ENCODE measurements at places on chromosomes 11 and 22.
A peak's percentile ranks its signal among the peaks of the same experiment; 100 is the strongest.

GRCh38 chr11:77082838-77083565 is 16.2 kb downstream of the CAPN5 start:
- DNase-seq, result peak; percentile 82

GRCh38 chr11:27619039-27619574 is 81.1 kb downstream of the BDNF start:
- DNase-seq, result peak; percentile 38

GRCh38 chr11:62491571-62492329 is 54.9 kb downstream of the AHNAK start:
- DNase-seq, result no peak

DNA sequence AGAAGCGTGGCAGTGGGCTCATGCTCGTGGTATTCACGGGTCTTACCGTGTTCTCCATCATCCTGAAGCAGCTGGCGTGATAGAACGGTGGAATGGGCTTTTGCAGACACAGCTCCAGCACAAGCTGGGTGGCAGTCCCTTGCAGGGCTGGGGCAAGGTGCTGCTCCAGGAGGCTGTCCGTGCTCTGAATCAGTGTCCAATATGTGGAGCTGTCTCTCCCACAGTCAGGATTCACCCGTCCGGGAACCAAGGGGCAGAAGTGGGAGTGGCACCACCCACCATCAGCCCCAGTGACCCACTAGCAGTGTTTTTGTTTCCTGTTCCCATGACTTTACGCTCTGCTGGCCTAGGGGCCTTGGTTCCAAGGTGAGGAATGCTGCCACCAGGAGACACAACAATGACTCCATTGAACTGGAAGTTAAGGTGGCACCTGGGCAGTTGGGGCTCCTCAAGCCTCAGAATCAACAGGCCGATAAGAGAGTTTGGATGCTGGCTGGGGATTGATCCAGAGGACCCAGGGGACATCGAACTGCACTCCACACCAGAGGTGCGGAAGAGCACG is 16.9 kb upstream of the CD81 start:
- no peak for DNase-seq

DNA sequence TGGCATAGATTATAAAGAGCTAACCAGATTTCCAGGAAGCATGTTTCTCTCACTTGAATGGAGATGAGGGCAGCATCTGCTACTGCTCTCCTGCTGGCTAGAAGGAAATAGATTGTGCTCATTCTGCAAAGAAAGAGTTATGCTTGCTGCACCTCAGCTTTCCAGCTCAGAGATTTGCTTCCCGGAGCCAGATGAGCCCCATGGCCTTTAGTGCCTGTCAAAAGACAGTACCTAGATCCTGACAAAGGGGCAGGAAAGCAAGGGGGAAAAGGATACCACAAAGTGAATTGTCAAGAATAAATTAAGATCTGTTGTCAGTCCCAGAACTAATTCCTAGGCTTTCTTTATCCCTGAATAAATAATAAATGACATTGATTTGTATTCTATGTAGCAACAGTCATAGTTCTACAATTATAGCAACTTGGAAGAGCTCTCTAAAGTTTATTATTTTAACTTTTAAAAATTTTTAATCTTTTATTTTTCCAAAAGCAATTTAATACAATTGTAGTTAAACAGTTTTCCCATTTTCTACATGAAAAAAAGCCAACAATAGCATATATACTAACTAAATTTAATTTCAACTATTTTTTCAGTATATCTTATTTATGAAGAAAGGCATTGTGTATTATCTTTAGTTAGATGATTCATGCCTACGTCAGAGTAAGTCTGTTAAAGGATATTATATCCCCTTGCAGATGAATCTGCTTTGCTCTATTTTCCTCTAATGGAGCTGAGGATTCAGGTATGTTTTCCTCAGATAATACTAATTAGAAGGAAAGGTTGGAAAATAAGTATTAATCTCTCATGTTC is 306.1 kb upstream of the DDI1 start:
- peak; percentile 63 for DNase-seq
